ENCODE measurements at places on chromosomes 7 and 10. TPM values are rescaled to one million over a fixed set of nuclear protein-coding genes. Genes with fewer than 3 reads are reported as not detected.

The AS3MT gene
- 0.68 TPM for total RNA-seq

The GPR15LG gene
- not detected for total RNA-seq

DNA sequence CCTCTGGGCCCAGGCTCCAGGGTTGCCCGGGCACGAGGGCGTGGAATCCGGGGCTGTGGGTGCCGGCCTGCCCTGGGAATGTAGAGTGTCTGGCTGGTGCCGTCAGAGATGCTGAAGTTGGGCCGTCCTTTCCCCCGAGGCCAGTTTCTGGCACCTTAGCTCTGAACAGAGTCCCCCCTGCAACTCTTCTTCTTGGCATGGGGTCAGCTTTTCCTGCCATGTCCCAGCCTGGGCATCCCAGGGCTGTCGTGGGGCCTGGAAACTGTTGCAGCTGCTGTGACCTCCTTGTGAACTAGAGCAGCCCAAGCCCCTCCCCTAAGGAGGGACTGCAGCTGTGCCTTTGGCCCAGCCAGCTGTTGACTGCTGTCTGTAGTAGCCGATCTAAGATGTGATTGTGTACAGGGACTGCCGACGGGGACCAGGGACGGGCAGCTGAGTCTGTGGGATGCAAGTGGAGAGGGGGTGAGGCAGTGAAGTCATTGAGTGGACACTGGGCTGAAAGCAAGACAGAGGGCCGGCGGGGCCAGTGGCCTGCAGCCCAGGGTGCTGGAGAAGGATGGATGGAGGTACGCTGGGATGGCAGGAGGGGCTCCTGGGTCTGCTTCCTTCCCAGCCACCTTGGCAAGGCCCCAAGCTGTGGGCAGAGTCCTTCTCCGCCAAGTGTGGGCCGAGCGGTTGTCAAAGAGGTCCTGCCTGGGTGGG is 35.8 kb downstream of the GBX1 start:
- no peaks in the 10 kb centered on the region for H3K27me3 ChIP-seq
- no peak overlapping the region for H3K4me3 ChIP-seq
- no peaks in the 10 kb centered on the region for H3K36me3 ChIP-seq
- DNase-seq = no peak
- peaks cover 5% of the 10 kb centered on the region for H3K4me1 ChIP-seq

The JCAD gene
- 0.05 TPM for total RNA-seq

DNA sequence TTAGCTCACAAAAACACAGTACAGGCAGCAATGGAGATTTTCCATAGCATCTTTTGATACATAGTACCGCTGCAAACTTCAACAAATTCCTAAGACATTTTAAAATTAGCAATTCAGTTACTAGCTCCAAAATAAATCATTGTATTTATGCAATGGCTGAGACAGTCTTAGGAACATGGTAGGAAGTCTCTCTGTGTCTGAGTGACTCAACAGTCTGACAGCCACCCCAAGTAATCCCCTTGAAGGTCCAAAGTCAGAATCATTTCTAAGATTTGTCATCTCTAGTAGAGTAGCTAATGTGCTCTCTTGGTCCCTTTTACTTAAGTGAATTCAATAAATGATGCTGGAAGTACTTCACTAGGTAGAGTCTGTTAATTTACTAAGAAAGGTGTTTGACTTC is 93.8 kb upstream of the NOBOX start:
- DNase-seq = no peak
- no peak overlapping the region for H3K4me3 ChIP-seq
- no peaks in the 10 kb centered on the region for H3K4me1 ChIP-seq
- H3K27me3 ChIP-seq = no peaks in the 10 kb centered on the region
- H3K27ac ChIP-seq = no peak overlapping the region
- H3K36me3 ChIP-seq = no peaks in the 10 kb centered on the region

GRCh38 chr10:623477-624311 is 65.8 kb downstream of the DIP2C start:
- H3K27ac ChIP-seq = no peak overlapping the region
- no peaks in the 10 kb centered on the region for H3K4me1 ChIP-seq
- no peak overlapping the region for H3K4me3 ChIP-seq
- H3K36me3 ChIP-seq = no peaks in the 10 kb centered on the region
- DNase-seq = no peak

The IFIT1 gene
- 31.8 TPM for total RNA-seq
